ENCODE measurements at places on chromosomes 4 and X.

GRCh38 chrX:76109654-76110053, 63.2 kb upstream of the PBDC1 start:
- DNase-seq = no peak

DNA sequence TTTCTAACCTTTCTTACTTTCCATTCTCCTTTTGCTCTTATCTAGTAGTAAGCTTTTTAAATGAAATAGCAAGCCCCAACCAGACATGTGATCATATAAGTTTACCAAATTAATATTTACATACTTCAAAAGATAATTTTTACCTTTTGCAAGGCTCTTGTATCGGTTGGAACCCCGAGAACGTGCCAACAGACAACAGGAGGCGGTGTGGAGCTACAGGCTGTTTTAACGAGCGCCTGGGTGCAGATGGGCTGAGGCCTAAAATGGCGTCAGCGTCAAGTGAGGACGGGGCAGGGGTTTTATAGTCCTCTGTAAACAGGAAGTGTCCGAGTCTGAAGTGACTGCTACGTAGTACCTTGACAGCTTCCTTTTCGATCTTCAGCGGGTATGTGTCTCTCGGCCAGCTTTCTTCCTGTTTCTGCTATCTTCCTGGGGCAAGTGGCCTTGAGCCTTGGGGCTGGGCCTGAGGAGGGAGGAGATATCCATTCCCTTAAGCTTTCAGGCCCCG, 342.7 kb downstream of the GALNTL6 start:
- no peak for DNase-seq

- DNase-seq = no peak
These were observed 169.0 kb downstream of the RAPGEF2 start for GRCh38 chr4:159271856-159272255.

DNA sequence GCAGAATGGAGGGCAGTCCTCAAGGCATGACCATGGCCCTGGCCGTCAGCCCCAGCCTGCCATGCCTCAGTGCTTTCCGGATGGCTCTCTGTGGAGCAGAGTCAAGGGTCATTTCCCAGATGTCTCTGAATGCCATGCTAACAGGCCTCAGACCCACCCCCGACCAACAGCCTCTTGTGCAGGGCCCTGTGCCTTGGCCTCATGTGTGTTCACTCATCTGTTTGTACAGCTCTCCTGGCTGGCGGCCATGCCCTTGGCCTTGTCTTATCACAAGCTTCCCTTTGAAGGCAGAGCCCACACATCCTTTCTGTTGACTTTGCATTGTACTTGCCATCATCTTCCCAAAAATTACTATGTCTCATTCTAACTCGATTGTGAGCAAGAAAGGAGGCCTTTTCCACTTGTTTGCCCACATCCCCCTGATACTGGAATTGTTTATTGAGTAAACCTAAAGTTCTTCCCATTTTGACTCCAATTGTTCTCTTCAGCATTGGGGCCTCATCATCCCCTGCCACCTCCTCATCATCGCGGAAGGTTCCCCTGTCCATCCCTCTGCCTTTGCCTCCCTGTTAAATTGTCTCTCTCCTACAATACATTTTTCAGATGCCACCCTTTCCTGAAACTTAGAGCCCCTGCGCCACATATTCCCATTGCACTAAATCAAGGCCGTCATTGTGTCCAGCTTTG, 6.3 kb downstream of the CA5B start:
- DNase-seq = no peak

DNA sequence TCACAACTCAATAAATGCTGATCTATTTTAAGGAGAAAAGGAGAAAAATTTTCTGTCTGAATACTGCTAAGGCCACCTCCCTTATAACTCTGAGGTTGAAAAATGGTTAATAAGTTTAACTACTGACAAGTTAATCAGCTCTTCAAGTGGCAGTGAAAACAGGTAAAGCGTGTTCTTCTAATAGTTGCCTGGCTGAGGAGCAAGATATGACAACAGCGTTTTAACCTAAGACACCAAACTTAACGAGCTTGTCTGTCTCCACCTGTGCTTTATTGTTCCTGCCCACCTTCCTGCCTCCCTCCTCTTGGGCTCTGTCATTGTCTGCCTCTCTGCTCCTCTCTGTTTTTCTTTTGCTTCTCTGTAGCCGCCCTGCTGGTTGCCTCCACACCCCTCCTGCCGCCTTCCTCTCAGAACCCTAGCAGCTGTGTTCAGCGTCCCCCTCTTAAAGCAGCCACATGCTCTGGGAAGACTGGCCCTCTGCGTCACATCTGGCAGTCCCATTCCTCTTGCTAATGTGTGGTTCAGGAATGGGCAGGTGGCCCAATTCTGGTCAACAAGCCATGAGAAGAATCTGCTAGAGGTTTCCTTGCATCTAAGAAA, 4.3 kb upstream of the TSPAN5 start:
- DNase-seq = no peak

DNA sequence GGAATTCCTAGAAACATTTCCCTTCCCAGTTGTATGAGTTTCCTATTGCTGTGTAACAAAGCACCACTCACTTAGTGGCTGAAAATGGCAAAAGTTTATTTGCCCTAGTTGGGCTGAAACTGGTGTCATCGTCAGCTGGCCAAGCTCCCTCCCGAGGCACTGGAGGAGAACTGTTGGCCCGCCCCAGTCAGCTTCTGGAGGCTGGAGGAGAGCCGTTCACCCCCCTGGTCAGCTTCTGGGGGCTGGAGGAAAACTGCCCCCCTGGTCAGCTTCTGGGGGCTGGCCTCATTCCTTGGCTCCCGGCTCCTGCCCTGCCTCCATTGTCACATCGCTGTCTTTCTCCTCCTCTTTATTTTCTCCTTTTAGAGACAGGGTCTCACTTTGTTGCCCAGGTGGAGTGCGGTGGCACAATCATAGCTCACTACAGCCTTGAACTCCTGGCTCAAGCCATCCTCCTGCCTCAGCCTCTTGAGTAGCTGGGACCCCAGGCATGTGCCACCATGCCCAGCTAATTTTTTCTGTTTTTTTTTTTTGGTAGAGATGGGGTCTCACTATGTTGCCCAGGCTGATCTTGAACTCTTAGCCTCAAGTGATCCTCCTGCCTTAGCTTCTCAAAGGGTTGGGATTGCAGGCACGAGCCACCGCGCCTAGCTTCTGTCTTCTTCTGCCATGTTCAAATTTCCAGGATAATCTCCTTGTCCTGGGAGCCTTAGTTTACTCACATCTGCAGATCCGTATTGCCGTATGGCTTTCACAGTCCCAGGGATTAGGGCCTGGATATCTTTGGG, 3.2 kb downstream of the RGS12 start:
- no peak for DNase-seq

- DNase-seq = no peak
These were observed 1.3 kb upstream of the SOWAHD start for GRCh38 chrX:119756926-119757635.

DNA sequence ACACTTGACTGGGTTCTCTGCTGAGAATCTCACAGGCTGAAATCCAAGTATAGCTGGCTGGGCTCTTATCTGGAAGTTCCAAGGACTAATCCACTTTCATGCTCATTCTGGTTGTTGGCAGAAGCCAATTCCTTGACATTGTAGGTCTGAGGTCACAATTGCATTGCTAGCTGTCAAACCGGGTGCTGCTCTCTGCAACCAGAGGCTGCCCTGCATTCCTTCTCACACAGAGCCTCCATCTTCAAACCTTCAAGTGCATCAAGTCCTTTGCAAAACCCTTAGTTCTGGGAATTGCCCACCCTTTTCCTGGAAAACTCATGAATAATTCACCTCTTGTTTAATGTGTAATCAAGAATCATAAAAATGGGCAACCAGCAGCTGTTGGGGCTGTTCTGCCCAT, 404.2 kb downstream of the KCNIP4 start:
- peak; percentile 9 for DNase-seq

GRCh38 chrX:120029354-120029753, 48.1 kb downstream of the RHOXF2B start:
- DNase-seq = no peak

DNA sequence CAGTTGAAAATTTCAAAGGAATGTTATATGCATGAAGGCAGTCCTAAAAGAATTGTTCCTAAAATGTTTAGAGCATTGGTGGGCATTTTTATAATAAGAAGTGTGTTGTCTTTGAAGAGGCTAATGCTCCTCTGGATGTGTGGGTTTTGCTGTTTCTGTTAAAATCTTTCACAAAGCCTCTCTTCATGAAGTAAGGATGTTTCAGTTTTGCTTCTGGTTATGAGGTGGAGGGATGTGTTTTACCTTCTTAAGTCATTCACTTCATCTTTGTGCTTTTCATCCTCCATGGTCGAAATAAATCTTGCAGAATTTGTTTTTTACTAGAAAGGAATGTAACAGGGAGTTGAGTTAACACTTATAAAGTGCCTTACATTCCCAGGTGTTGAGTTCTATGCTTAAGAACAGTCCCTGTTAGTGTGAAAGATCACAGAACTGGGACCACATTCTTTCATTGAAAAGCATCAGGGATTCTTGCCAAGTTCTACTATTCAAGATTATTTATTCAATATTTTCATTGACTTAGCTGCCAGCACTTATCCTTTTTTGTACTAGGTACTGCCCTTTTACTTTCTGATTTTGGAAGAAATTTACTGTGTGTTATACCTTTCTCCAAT, 21.1 kb downstream of the FHIP1A start:
- no peak for DNase-seq

DNA sequence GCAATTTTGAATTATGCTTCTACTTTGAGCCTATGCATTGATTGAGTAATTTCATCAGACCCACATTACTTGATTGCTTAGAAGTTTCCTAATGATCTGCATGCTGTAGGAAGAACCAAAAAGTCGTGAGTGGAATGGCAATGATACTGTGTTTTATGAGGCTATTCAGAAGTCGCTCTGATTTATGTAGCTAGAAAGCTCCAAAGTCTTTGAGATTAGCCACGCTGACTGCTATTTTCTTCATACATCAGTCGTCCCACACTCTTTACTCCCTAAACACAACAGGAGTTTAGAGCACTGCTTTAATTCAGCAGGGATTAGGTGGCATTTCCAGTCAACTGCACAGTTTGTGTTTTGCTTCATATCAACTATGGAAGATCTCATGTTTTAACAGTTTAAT, 4.1 kb downstream of the GRID2 start:
- DNase-seq = no peak

- DNase-seq = no peak
These were observed 31.8 kb downstream of the ARSD start for GRCh38 chrX:2897311-2897689.

DNA sequence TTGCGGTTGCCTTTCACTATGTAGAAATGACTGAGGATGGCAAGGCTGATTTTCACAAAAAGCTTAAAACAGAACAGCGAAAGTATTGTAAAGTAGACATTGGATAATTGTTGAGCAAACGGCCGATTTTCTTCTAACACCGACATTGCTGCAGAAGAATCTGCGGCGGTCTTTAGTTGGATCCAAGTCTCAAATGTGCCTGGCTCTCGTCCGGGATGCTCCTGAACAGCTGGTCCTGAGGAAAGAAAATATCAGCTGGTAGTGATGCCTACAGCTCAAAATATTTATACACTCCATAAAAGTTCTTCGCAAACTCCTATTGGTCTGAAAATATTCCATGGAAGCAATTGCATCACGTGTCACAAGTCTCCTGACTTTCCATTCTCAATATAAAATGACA, at the start of gene ASB5:
Gene ASB5, minus strand, starts transcription at position 260 of the 400 bp plus-strand sequence. Its CDS starts 114 bp downstream, at position 146.
- DNase-seq = no peak

DNA sequence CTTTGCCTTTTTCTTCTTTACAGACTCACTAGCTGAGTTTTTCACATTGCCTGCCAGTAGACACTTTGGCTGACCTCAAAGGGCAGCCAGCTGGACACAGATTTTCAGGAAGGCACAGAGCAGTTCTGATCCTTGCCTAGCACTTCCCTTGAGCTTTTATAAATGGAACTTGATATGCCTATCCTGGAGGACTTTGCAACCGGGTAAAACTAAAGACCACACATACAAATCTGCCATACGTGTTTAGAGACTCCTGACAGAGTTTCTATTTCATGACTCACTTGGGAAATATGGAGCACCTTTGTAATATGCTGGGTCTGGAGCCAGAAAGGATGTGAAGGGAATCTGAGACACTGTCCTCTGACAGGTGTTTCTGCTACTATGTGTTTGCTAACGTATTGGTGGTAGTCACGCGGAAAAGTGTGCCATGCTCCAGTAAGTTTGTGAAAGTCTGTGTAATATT, 56.7 kb upstream of the RASSF6 start:
- DNase-seq = no peak

DNA sequence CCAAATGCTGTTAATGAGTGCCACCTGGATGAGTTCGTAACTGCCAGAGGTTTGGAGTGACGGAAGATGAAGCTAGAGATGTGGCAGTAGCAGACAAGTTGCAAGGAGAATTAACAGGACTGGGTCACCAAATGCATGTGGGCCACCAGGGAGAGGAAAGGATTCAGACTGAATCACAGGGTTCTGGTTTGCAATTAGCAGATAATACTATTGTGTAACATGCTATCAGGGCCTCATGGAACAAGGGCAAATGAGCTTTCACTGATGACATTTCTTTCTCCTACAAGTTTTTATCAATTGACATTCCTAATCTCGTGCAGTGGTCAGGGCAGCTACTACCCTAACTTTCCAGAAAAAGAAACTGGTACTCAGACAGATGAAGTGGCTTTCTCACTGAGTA, 21.4 kb downstream of the GAB3 start:
- DNase-seq = no peak
